ENCODE measurements at places on chromosomes 1 and 21.

DNA sequence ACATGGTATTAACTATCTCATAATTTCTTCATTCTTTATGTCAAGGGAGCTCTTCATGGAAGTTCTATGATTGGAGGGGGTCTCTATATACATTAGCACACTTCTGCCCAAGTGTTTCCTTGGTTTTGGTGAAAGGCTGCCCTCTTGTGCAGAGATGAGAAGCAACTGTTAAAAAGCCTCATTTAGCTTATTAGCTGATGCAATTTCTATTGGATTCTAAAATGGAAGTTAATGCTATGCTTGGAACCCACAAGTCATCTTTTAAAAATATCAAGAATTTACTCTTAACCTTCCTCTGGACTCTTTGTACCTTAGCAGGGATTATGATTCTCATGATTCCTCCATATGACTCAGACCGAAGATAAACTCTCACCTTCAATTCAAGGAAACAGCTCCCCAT lies 328.9 kb downstream of the PTBP2 start:
- DNase-seq, result no peak

GRCh38 chr1:38249001-38249400 lies 202.4 kb upstream of the POU3F1 start:
- no peak for DNase-seq

- DNase-seq, result no peak
Measured at GRCh38 chr1:86776108-86776507, 71.7 kb downstream of the SH3GLB1 start.

DNA sequence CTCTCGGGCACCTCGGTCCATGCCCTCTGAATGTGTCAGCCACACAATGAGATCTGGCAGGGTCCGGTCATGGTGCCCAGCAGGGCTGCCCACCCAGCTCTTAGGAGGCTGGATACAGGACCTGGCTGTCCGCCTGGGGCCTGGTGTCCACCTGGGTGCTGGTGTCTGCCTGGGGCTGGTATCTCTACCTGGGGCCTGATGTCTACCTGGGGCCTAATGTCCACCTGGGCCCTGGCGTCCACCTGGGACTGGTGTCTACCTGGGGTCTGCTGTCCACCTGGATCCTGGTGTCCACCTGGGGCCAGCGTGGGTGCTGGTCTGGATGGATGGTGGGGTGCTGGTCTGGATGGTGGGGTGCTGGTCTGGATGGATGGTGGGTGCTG lies 45.1 kb upstream of the ACTRT2 start:
- DNase-seq, result no peak

- DNase-seq, result no peak
Measured at GRCh38 chr1:214634267-214634666, 31.3 kb downstream of the CENPF start.

- DNase-seq, result no peak
Measured at GRCh38 chr1:221101807-221102605, 222.8 kb downstream of the HLX start.

- no peak for DNase-seq
Measured at GRCh38 chr1:105467549-105467948, 1588.9 kb upstream of the PRMT6 start.

DNA sequence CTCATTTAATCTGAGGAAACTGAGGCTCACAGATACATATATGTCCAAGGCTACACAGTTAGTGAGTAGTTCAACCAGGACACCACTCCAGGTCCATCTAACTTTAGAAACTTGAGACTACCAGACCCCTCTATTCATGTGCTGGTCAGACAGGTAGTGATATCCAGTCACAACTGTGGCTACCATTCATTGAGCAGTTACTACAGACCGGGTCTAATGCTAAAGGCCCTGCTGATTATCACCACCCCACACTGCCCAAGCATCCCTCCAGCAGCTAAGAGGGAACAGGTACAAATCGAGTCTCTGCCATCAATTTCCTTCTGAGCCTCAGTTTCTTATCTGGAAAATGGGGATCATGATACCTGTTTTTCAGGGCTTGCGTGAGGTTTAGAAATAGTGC lies 5.3 kb downstream of the HPCA start:
- DNase-seq, result no peak

GRCh38 chr1:243474136-243474881 lies 218.5 kb downstream of the SDCCAG8 start:
- DNase-seq, result no peak

GRCh38 chr1:17181781-17182464 lies 23.0 kb upstream of the PADI1 start:
- DNase-seq, result no peak

DNA sequence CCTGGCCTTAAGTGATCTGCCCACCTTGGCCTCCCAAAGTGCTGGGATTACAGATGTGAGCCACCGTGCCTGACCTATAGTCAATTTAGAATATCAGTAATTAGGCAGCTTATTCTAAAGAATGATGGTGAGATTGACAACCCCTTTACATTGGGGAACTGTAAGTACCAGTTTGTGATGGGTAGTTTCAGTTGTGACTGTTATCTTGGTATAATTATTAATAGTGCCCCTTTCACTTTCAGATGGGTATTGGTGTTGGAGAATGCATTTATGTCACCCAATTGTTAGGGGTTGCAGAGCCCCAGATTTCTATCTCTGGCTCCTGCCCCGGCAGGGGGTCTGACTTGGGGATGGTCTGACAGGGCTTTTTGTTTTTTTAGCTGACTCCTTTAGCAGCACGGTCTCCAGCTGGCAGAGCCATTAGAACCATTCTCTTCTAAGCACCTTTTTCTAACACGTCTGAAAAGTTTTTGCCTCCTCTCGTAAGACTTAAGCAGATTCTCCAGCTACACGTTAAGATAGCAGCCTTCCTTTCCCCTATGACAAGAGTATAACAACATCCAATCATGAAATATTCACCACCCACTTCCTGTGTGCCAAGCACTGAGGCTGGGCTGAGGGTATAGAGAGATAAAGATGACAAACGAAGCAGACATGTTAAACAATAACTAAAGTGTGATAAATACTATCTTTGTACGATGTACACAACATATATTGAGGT lies 157.8 kb downstream of the SDCCAG8 start:
- DNase-seq, result no peak

DNA sequence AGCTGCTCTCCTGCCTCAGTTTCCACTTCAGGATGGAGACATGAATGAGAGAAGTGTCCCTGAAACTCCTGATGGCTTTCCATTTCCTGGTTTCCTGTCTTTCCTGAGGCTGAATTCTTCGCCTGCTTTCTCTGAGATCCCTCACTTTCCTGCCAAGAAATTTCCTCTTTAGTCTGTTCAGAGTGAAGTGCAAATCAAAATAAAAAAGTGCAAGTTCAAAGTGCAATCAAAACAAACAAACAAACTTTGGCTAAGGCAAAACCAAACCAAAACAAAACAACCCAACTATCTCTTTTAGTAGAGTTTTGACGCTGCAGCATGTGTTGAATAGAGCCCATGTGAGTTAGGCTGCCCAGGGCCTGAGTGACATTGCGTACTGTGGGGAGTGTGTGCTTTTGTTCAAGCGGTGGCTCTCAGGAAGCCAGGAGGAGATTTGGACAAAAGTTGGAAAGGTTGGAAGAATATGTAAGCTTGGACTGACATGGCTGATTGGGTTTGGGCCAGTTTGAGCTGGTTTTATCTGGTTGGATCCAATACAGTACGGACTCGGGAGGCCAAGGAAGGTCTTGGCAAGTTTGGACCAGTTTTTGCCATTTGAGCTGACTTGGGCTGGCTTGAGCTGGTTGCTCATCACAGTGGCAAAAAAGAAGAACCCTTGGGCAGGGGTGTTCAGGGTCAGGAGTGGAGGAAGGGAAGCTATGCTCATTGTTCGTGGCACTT lies 61.1 kb upstream of the TINAGL1 start:
- DNase-seq, result no peak

DNA sequence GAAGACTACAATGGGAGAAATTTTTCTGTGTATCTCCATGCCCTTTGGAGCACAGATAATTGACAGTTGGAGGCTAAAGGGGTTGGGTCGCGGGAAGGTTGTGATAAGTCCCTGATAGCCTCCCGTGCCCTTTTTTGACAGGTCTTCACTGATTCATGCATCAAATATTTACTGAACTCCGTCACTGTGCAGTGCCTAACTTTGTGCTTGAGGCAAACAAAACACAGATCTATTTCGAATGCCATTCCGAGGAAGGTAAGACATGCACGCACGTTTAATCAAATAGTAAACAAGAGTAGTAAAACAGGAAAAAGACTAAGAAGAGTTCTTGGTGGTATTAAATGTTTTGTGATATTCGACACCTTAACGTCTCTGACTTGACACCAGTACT lies 494 bp upstream of the PIP5K1A start:
- no peak for DNase-seq

DNA sequence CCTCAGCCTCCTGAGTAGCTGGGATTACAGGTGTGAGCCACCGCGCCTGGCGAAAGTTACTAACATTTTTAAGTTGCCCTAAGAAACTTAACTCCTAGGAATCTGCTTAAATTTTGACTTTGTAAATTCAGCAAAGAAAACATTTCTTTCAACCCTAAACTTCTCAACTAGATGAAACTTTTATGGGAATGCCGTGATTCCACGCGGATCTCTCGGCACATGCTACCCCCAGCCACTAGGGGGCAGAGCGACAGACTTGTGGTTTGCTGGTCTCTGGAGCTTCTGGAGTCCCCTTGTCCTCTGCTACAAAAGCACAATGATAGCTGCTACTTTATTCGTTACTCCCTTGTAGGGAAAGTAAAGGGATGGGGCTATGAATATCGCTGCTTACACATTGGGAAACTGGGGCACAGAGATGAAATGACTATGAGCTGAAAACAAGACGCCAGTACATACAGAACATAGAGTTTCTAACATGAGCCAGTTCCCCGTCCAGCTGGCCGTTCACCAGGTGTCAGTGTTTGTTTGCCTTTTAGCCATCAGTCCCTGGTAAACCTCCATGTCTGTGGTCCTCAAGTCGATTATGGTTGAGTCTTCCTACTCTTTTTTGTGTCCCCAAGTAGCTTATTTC lies 114.7 kb downstream of the PBX1 start:
- no peak for DNase-seq

GRCh38 chr1:3338725-3339070 lies 115.8 kb upstream of the ARHGEF16 start:
- no peak for DNase-seq

GRCh38 chr1:242784084-242784483 lies 259.6 kb upstream of the PLD5 start:
- no peak for DNase-seq

GRCh38 chr1:48687282-48688045 lies 89.2 kb downstream of the BEND5 start:
- DNase-seq, result no peak

DNA sequence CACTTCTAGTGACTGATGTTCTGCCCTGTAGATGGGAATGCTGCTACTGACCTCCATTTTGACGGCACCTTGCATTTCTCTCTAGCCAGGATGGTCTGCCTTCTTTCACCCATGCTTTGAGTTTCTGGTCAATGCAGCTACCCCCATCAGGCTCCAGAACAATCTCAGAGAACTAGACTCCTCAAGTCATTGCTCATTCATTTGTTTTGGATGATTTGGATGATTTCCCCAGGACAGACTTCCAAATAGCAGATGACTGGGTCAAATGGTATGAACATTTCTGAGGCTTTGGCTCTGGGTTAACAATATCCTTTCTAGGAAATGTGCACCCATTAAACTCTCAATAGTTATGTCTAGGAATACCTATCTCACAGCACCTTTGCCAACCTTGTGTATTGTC lies 63.9 kb downstream of the CSMD2 start:
- DNase-seq, result no peak

DNA sequence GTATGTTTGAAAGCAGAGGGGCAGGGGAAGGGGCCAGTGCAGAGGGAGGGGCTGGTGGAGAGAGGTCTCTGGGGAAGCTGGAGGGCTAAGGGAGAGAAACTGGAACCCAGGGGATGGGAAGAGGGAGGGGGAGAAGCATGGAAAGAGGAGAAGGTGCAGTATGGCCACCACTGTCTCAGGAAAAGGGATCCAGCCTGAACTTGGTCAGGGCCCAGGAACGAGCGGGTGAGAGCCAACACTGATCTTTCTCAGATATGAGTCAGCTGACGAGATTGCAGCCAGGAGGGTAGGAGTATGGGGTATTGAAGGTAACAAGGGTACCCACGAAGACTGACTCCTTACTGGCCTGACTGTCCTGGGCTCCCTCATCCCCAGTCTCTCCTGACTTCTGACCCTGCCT lies 18.0 kb downstream of the TIE1 start:
- no peak for DNase-seq

GRCh38 chr1:118877668-118878396 lies 110.3 kb downstream of the TBX15 start:
- no peak for DNase-seq

DNA sequence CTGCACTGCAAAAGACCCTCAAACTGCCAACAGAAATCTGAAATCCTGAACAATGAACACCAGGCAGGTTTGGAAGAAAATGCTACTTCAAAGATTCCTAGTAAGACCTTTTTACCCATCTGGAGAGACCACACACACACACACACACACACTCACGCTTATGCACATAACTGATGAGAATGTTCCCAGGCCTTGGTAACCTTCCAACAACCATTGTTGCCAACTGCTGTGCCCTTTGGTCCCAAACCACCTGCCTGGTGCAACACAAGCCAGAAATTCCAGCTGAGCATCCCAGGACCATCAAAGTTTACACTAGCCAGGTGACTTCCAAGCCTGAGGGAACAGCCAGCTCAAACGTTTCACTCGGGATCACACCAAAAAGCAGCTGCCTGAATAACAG lies 56.9 kb downstream of the SEC16B start:
- no peak for DNase-seq
